ENCODE measurements at places on chromosomes 12 and 14.
A peak's percentile ranks its signal among the peaks of the same experiment; 100 is the strongest.

DNA sequence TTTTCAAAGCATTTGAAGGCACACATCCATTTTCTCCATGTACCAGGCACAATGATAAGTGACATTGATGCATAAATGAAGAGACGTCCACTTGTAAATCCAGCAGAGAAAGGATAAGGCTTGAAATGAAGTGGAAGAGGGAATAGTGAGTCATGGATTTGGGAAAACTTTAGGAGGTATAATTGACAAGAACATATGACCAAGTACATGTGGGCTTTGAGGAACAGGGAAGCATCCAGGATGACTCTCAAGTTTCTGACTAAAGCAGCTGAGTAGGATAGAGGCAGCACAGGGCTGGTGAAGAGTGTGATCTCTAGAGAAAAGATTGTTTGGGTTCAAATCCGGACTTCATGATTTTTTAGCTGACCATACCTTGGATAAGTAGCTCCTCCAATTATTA lies 43.6 kb upstream of the SYT1 start:
- DNase-seq: no peak

DNA sequence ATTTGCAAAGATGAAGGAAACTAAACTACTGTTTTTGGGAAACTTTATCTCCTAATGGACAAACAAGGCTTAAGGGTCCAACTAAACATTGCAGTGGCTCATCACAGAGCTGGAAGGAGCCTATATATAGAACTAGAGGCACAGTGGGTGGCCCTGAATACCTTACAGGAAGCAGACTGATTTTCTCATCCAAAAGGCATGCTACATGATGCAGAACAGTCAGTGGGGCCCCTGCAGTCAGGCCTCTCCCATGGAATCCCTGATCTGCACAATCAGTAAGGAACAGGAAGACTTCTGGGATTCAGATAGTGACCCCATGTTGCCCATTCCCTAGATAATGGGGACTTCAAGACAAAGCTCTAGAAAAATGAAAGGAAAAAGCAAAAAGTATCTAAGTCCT lies 1.9 kb upstream of the LLPH start:
- DNase-seq: peak; percentile 78

DNA sequence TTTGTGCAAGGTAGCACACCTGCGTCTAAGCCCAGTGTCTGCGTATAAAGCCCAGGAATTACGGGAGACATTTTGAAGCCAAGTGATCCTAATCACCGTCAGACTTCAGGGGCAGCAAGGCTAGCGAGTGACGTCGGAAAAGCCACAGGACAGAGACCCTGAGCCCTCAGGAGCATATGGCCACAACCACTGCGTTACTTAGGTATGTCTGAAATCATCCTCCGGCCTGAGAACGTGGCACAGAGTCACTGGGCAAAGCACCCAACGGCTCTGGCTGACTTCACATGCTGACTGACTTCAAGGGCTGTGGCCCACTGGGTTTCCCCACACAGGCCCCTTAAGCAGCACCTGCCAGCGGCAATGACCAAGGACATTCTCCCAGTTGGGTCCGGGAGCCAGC lies 71.5 kb downstream of the RIMBP2 start:
- no peak for DNase-seq

DNA sequence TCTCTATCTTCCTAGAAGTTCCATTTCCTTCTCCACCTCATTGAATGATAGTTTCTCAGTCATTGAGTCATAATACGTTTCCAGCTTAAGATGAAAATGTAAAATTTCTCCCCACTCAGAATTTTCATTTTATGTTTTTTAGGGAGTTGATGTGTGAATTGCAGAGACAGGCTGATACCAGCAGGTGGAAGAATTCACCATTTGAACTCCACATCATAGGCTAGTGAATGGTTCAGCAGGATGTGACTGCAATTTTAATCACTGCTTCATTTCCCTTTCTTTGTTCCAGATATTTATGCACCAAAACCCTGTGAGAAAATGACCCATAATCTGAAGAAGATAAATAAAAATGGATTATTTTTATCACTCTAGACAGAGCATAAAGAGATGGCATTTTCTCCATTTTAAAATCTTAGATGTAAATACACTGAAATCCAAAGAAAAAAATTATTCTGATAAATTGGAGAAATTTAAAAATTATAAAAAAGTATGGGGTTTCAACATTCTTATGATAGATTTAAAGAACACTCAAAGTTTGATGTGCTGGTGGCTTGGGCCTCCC lies 10.6 kb upstream of the PYGL start:
- peak; percentile 75 for DNase-seq

Measured in Daoy (cell line).